ENCODE measurements at places on chromosomes 13 and 19.

DNA sequence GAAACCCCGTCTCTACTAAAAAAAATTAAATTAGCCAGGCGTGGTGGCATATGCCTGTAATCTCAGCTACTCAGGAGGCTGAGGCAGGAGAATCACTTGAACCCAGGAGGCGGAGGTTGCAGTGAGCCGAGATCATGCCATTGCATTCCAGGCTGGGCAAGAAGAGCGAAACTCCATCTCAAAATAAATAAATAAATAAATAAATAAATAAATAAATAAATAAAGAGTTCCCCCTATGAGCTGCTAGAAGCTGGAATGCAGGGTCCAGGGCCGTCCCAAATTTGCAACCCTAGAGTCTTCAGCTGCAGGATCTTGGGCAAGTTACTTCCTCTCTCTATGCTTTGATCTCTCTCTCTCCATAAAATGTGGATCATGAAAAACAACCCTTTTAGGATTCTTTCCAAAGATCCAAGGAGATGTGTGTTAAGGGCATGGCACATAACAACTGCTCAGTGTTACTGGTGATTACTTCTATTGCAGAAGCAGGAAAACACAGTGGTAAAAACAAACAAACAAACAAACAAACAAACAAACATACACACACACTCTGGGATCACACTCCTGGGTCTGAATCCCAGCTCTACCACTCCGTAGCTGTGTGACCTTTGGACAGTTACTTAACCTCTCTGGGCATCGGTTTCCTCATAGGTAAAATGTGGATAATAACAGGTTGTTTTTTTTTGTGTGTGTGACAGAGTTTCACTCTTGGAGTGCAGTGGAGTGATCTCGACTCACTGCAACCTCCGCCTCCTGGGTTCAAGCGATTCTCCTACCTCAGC lies 78.8 kb downstream of the CACNA1A start:
- no peak for DNase-seq

- DNase-seq: peak; percentile 24
Measured at GRCh38 chr19:8515317-8515716, 1.4 kb upstream of the ZNF414 start.

- no peak for DNase-seq
Measured at GRCh38 chr13:91523116-91523515, 124.7 kb downstream of the GPC5 start.

- no peak for DNase-seq
Measured at GRCh38 chr19:53870485-53870844, 2.8 kb downstream of the MYADM start.

DNA sequence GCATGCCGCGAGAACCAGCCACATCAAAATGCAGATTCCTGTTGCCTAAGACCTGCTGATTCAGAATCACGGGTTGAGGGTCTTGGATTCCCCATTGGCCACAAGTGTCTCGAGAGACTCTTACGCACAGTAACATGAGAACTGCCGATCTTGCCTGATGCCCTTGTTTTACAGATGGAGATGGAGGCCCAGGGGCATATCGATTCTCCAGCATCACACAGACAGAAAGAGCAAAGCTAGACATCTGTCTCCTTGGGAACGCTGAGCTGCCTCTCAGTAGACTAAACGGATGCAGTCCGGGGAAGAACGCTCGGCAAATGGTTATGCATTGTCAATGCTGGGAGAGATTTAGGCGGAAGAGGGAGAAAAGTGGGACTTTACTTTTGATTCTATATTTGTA lies 5.4 kb downstream of the NLRP12 start:
- DNase-seq: peak; percentile 14

GRCh38 chr19:48543121-48543710 lies 8.8 kb upstream of the SULT2B1 start:
- peak; percentile 62 for DNase-seq

DNA sequence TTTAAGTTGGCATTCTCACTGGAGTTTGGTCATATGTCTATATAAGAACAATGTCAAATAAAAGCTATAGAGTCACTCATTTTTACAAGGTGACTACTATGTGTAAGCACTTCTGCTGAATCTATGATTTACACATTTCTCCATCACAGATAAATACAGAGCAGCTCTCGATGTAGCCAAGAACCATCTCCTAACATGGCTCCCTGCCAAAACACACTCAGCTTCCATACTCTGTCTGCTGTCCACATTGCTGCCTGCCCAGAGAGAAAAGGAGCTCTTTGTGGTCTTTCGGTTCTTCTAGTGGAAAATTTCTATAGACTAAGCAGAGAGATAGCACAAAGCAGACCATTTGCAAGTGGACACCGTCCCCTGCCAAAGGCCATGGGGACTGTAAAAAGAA lies 190.9 kb upstream of the KLF12 start:
- DNase-seq: peak; percentile 68

- DNase-seq: no peak
Measured at GRCh38 chr13:50649211-50649610, 194.3 kb downstream of the DLEU7 start.

DNA sequence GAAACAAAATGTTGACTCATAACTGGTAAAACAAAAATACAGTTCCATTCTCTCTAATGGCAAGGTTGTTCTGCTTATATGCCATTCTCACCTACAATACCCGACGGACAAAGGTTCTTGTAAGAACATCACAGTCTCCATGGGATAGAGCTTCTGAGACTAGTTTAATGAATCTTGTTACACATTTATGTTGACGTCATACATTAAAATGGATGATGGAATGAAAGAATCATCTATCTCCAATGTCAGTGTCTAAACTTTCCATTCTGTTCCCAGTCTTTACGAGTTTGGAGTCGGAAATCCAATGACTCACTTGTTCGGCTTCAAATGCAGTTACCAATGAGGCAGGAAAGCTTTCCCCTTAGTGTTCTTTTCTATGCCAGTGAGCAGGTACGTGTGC lies 17.7 kb downstream of the ZNF160 start:
- DNase-seq: no peak

- no peak for DNase-seq
Measured at GRCh38 chr13:73842184-73842583, 292.0 kb downstream of the KLF12 start.

DNA sequence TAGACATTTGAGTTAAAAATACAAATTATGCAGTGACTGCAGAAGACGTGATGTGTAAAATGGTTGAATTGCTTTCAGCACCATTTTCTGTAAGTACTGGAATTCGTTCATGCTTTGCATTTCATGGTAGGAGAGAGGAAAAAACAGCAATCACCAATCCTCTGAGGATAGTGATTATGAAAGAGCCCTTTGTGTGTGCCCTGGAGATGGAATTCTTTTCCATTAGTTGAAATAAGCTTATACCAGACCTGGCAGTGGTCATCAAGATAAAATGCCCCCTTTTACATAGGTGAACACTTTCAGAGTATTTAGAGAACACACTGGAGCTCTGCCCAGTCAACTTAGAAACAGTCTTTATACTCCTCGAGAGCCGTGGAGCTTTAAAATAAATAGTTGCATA lies 1.7 kb downstream of the CNMD start:
- no peak for DNase-seq

DNA sequence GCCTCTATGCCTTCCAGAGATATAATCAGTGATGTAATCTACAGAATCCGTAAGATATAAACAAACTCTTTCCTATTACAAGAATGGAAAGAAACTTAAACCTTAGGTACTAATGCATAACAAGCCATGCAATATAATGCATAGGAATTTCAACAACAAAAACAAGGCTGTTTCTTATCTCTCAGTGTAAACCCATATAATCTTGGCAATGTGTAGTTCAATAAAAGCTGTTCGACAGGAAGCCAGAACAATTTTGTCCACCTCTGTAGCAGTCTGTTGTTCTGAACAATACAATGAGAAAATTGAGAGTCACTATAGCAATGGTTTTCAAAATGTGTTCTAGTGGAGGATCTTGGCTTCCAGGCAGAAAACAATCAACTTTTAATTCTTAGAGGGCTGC lies 111.5 kb upstream of the FREM2 start:
- no peak for DNase-seq

- DNase-seq: no peak
Measured at GRCh38 chr13:78602561-78603239, 652 bp downstream of the POU4F1 start.

GRCh38 chr19:35114353-35115176 lies 1.1 kb upstream of the FXYD3 start:
- peak; percentile 57 for DNase-seq

GRCh38 chr19:35294328-35294727 lies 2.4 kb downstream of the MAG start:
- DNase-seq: no peak

DNA sequence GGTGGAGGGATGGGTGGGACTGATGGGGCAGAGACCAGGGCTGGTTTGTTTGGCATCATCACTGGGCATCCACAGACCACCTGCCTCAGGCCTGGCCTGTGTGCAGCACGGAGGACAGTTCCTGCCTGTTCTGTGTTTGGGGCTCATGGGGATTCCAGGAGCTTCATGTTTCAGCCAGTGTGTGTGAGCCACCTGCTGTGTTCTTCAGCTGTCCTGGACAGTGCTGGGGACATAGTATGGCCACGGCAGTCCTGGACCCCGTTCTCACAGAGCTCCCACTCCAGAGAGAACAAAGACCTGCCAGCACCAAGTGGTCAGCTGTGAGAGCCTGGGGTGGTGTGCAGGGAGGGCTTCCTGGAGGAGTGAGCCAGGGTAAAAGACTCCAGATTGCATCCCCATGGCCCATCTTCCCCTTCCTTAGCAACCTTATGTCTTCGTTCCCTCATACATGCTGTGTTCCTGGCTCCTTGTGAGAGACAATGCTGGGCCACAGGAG lies 2.0 kb upstream of the CCDC97 start:
- no peak for DNase-seq

GRCh38 chr13:106033659-106034058 lies 501.8 kb downstream of the EFNB2 start:
- peak; percentile 85 for DNase-seq

- peak; percentile 46 for DNase-seq
Measured at GRCh38 chr19:4524808-4525562, 6.7 kb upstream of the PLIN4 start.

GRCh38 chr19:29530540-29531457 lies 5.0 kb downstream of the VSTM2B start:
- DNase-seq: no peak

DNA sequence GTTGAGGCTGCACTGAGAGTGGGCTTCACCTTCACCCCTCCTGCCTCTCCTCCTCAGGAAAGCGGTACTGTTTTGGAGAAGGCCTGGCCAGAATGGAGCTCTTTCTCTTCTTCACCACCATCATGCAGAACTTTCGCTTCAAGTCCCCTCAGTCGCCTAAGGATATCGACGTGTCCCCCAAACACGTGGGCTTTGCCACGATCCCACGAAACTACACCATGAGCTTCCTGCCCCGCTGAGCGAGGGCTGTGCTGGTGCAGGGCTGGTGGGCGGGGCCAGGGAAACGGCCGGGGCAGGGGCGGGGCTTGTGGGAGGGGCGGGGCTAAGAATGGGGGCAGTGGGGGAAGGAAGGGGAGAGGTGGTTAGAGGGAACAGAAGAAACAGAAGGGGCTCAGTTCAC lies 7.5 kb downstream of the CYP2A13 start:
- no peak for DNase-seq

GRCh38 chr13:30253830-30254229 lies 53.5 kb downstream of the KATNAL1 start:
- DNase-seq: no peak

- DNase-seq: peak; percentile 77
Measured at GRCh38 chr19:1747285-1748114, 5.8 kb upstream of the ONECUT3 start.

DNA sequence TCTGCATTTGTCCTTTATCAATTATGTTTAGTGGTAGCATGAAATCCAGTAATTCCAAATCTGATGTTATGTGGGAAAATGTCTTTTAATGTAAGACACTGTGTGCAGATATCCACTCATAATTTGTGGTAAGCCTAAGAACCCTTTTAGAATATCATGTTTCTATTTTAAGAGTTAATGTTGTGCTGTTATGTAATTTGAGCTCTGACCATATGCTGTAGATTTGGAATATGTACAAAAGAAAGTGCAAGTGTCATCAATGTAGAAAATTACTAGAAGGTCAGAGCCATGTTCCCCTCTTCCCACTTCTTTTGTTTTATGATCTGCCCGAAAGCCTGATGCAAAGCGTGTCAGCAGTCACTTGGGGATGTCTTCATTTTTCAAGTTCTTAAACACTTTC lies 44.5 kb downstream of the SCEL start:
- no peak for DNase-seq

GRCh38 chr19:14615623-14616022 lies 32.7 kb downstream of the CLEC17A start:
- DNase-seq: no peak

DNA sequence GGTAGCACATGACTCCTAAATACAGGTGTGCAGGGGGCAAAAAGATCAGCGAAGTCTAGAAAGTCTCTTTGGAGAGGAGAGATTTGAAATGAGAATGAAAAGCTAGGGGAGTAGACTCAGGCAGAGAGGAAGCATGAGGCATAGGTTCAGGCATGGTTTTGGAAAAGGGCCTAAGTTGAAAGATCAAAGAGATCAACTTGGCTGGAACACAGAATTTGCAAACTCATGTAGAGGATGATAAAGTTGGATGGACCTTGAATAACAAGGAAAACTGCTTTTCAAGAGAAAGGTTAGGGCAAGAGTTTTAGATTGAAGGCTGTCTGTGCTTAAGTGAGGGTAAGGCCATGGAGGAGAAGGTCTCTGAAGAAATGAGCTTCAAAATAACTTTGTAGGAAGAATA lies 47.4 kb upstream of the UBAC2 start:
- peak; percentile 50 for DNase-seq

- DNase-seq: peak; percentile 74
Measured at GRCh38 chr19:1324806-1325567, 39.3 kb downstream of the EFNA2 start.

DNA sequence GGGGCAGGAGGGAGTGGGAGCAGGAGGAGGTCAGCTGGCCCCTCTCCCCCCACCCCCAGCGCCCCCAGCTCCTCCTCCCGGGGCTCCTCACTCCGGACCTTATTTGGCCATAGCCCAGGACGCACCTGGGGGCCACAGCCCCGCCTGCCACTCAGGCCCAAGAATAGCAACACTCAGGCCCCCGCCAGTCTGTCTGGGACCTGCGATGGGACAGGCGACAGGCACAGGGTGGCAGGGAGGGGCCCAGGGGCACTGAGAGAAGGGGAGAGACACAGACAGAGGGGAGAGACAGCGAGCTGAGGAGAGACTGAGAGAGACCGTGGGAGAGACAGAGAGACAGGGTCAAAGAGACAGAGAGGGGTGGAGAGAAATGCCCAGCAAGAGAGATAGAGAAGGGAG lies 10.2 kb downstream of the JOSD2 start:
- DNase-seq: no peak

GRCh38 chr13:97019236-97019635 lies 25.0 kb upstream of the OXGR1 start:
- no peak for DNase-seq

DNA sequence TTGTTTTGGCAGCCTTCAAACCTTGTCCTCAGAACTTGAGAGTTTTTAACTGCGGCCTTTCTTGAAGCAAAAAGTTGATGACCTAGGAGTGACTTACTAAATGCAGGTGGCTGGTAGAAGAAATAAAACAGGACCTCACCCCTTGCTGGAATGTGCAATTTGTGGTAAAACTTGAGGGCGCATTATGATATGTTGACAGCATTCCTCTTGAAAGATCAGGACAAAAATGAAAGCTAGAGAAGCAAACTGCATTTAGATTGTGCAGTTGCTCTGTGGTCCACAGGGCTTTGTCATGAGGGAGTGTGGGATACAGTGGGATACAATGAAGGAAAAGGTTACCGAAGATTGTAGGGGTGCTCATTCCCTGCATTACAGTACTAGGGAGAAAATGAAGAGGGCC lies 504.2 kb downstream of the GPC6 start:
- DNase-seq: no peak

GRCh38 chr19:46124638-46125115 lies at the start of gene IGFL3:
Gene IGFL3 (minus strand): TSS chr19:46124688. CDS start chr19:46124649, 39 bp downstream.
- DNase-seq: peak; percentile 31
